ENCODE measurements at places on chromosomes 3 and 15.

DNA sequence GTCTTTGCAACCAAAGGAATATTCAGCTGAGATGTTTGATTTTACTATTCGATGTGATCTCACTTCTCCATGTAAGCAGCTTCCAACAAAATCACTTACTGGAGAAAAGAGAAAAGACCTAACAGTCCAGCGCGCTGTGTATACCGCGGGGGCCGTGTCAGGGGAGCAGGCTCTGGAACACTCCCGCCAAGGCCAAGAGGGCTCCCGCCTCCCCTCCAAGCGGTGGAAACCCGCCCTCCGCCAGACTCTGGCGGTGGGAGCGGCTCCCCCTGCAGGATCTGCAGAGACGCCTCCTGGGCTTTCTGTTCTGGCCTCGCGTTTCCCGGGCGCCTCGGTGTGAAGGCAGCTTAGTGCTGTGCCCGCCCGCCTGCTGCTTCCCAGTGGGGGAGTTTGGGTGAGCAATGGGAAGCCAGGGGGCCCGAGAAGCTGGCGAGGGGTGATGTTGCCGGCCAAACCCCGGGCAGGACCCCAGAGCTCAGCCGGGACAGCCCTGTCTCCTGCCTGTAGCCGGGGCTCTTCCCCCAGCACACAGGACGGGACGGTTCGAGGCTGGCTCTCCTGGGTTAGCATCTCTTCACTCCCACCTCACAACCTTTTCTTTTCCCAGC, 36.3 kb downstream of the CHST14 start:
- peak; percentile 73 for DNase-seq

GRCh38 chr3:111738238-111738637, 120.8 kb upstream of the PHLDB2 start:
- no peak for DNase-seq

DNA sequence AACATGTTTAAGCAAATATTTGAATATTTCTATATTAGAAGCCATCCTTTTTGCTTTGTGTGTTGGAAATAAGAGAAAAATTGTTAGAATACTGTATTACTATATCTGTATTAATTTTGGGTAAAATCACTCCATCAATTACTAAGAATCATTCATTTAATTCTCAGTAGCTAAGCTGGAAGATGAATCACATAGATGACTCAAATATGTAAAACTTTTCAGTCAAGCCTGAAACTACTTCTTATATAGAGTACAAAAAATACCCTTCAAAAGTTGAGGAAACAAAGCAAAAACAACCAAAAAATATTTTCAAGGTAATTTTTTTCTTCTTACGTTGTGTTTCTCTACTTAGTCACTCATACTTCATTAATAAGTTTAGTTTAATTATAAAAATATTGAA, 205.7 kb upstream of the ROBO1 start:
- no peak for DNase-seq

GRCh38 chr3:125959317-125960065, 9.5 kb upstream of the ROPN1B start:
- no peak for DNase-seq

DNA sequence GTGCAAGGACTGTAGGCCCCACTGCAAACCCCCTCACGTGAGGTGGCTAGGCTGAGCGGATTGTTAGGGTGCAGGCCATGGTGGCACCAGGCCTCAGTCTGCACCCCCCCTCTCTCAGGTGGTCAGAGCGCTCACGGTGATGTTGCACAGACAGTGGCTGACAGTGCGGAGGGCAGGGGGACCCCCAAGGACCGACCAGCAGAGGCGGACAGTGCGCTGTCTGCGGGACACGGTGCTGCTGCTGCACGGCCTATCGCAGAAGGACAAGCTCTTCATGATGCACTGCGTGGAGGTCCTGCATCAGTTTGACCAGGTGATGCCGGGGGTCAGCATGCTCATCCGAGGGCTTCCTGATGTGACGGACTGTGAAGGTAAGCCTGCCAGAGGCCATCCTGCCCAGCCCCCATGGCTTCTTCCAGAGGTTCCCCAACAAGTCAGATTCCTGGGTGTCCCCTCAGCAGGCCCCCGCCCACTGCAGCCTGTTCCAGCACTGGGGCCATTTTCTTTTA, 18.2 kb downstream of the ATRIP start:
- no peak for DNase-seq

GRCh38 chr15:72460402-72460801, 13.7 kb upstream of the ARIH1 start:
- DNase-seq: no peak

- DNase-seq: peak; percentile 55
Observed at GRCh38 chr3:56758539-56758981, 43.2 kb downstream of the ARHGEF3 start.

DNA sequence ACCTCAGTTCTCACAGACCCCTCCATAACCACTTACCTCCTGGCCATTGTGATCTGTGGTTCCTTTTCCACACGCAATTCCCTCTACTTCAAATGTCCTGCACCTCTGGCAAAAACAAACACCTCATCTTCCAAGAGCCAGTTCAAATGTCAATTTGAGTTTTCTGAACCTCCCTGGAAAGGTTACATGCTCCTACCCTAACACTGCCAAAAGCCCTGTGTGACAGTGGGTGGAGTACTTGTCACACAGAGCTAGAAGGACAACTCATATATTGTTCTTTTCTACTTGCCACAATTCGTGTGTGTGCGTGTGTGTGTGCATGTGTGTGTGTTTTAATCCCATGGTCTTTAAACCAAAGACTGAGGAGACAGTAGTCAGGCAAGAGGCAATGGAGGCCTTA, 331.8 kb upstream of the ARHGEF26 start:
- DNase-seq: no peak

GRCh38 chr3:45787551-45787950, 8.8 kb downstream of the SLC6A20 start:
- no peak for DNase-seq

All from right kidney (tissue), 9 donors.